ENCODE measurements at places on chromosomes 6 and 20.
A peak's percentile ranks its signal among the peaks of the same experiment; 100 is the strongest.

DNA sequence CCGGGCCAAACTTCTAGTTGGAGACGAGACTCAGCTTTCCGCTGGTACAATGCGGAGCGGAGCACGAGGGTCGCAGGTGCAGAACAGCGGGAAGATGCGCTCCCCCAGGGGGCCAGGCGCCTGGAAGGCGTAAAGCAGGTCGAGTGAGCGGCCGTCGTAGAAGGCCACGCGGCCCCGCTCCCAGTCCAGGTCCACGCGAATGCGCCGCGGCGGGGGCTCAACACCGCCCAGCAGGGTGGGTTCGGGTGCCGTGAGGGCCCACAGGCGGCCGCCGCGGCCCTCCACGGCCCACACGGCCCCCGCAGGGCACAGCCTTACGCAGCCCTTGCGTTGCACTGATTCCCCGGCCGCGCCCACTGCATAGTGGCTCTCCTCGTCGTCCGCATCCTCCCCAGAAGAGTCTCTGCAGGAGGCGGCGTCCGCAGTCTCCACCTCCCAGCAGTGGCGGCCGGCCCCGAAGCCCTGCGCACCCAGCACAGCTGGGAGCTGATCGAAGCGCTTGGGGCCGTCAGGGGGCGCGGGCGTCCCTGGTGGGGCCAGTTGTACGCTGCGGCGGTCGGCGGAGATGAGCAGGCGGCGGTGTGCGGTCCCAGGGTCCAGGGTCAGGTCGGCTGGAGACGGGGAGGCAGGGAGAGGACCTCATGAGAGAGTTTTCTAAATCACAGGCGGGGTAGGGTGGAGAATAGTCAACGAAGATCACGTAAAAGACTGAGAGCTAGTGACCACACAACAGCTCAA, 4.3 kb downstream of the PPP1R11 start:
- peak; percentile 83 for DNase-seq

DNA sequence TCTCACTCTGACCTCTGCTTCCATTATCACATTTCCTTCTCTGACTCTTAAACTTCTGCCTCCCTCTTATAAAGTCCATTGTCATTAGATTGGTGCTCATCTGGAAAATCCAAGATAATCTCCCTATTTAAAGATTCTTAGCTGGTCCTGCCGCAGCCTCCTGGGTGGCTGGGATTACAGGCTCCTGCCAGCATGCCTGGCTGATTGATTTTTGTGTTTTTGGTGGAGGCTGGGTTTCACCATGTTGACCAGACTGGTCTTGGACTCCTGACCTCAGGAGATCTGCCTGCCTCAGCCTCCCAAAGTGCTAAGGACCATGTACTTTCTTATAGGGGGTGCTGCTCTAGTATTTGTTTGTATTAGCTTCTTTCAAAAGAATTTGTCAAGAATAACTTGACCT, 5.3 kb upstream of the RPF2 start:
- no peak for DNase-seq

GRCh38 chr20:2888224-2888955, 15.1 kb downstream of the PTPRA start:
- DNase-seq: no peak

GRCh38 chr6:101666256-101666655, 272.7 kb downstream of the GRIK2 start:
- DNase-seq: no peak

GRCh38 chr6:133312006-133312405, 70.8 kb downstream of the EYA4 start:
- no peak for DNase-seq

GRCh38 chr6:111573892-111574797, 31.5 kb downstream of the TRAF3IP2 start:
- DNase-seq: no peak

DNA sequence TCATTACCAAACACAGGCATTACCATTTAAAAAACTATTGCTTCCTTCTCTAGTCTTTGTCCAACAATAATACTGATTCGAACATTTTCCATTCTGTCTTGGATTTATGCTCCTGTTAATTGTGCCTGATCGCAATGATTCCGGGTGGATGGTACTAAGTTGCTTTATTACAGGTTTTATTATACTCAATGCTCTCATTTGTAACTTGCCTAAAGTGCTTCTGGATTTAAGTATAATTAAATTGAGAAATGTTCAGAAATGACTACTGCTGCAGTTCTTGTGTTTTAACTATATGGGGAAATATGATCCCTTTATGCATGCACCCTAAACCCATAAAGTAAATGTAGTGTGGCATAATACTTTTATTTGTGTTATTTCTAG, 7.2 kb downstream of the TFAP2A start:
- no peak for DNase-seq

DNA sequence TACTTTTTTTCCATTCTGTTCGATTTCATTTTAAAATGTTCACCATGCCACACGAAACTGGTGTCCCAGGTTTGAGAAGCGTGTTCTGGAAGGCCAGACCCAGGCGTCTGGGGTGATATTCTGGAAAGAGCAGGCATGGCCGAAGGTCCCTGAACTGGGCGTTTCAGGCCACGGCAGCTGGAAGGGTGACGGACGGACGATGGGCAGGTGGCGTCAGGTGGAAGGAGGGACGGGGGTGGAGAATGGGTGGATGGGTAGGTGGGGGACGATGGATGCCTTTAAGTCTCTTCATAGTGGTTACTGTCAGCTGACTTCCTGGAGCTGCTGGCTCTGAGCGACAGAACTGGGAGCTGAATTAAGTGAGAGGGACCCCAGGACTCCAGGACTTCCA, 44.6 kb downstream of the CDH4 start:
- DNase-seq: no peak

DNA sequence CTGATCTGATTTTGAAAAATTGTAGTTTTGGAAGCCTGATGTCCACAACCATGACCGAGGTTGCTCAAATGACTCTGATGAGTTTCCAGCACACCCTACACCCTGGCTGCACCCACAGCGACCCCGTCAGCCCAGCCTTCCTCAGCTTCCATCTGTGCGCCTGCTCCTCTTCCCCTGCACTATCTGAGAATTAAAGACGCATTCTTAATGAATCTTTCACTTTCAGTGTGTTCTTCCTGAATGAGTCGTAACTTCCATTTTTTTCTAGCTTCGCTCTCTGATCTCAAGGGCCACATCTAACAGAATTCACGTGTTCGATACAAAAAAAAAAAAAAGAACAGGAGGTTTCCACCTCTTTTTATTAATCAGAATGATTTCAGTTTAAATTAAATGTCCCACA, 21.3 kb upstream of the RREB1 start:
- DNase-seq: no peak

GRCh38 chr6:71040841-71041240, 84.0 kb upstream of the B3GAT2 start:
- no peak for DNase-seq

- no peak for DNase-seq
These were observed 160.2 kb downstream of the PHF3 start for GRCh38 chr6:63795826-63796225.

- DNase-seq: no peak
These were observed 384.5 kb downstream of the SMOC2 start for GRCh38 chr6:168825226-168826077.

GRCh38 chr20:9617940-9618339, 103.5 kb downstream of the LAMP5 start:
- peak; percentile 61 for DNase-seq

- no peak for DNase-seq
These were observed 36.4 kb upstream of the STXBP5 start for GRCh38 chr6:147167576-147168461.

- peak; percentile 48 for DNase-seq
These were observed 215.5 kb upstream of the SNX9 start for GRCh38 chr6:157607317-157608109.

DNA sequence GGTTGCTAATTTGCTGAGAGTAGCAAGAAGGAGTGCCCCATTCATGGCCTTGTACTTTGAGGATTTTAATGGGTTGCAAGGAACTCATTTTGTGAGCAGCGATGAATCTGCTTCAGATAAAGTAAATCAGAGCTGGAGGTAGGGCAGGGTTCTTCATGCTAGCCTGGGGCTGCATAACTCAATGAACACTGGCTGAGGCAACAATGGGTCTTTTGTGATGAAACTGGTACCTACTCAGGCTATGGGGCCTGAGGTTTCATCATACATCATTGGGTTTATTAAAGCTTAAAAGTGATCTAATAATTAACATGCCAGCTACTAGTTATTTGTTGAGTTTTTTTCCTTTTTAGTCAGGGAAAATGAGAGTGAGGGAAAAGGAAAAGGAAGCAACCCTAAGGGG, 106.9 kb downstream of the FAM50B start:
- DNase-seq: no peak

DNA sequence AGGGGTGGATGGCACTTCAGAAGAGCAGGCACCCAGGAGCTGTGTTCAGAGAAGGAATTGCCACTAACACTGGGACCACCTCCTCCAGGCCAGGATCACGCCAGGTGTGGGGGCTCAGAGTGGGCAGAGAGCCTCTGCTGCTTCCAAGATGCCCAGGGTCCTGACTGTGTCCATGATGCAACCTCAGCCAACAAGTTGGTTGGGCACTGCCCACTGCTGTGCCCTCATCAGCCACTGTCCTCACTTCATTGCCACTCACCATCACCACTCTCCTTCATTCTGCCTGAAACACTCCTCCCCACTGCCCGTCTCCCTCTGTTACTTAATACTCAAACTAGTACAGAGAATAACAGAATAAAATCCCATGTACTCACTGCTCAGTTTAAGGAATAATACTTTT, 16.5 kb upstream of the TCF15 start:
- DNase-seq: no peak

GRCh38 chr20:37385176-37385575, 39.2 kb downstream of the SRC start:
- peak; percentile 42 for DNase-seq

GRCh38 chr6:30685157-30686008, 1.1 kb downstream of the PPP1R18 start:
- DNase-seq: no peak

DNA sequence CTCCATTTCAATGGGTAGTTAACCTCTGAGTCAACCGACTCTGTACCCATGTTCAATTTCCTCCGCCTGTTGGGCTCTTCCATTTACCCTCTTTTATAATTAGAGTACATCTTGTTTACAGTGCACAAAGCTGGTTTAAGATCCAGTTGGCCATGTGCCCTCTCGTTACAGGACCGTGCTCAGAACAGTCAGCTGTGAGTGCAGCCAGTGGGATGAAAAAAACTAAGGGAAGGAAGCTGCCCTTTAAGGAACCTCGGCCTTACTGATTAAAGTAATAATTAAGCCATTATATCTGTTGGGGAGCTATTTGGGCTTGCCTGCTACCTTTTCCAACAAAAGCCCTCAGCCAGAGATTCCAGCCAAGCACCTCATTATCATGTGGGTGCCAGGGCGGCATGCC, 68.8 kb downstream of the TMEM170B start:
- DNase-seq: no peak

- DNase-seq: no peak
These were observed 44.2 kb upstream of the TAB2 start for GRCh38 chr6:149273318-149273717.

GRCh38 chr6:53382421-53382820, 33.7 kb upstream of the ELOVL5 start:
- no peak for DNase-seq

GRCh38 chr20:44123874-44124535, 63.0 kb downstream of the JPH2 start:
- no peak for DNase-seq

- DNase-seq: peak; percentile 84
These were observed 23.2 kb downstream of the RBCK1 start for GRCh38 chr20:431012-431904.

- DNase-seq: no peak
These were observed 126.5 kb downstream of the SLC24A3 start for GRCh38 chr20:19338960-19339359.

DNA sequence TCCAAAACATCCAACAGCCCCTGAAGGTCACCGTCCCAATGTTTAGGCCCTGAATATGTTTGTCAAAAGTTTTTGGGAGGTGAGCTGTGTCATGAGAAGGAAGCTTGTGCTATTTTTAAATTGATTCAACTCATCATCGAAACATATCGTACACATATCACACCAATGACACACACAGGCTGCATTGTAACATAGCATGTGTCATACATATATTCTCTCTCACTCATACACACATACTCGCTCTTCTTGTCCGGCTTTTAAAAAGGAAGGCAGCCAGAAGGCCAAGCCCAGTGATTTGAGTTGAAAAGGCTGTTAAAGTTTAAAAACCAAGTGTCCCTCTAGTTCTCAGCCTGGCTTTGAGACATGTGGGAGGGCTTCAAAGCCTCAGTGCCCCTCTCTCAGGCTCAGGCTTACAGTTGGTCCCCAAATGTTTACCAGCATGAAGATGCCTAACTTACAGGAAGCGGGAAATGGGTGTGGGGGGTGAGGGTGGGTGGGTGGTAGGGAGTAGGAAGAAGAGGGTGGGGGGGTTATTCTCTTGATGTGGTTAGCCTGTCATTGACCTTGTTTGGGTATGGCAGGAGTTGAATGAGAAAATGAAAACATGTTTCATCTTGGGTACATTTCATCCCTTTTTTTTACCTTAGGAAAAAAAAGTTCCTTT, 3.3 kb upstream of the PRDM1 start:
- DNase-seq: no peak

DNA sequence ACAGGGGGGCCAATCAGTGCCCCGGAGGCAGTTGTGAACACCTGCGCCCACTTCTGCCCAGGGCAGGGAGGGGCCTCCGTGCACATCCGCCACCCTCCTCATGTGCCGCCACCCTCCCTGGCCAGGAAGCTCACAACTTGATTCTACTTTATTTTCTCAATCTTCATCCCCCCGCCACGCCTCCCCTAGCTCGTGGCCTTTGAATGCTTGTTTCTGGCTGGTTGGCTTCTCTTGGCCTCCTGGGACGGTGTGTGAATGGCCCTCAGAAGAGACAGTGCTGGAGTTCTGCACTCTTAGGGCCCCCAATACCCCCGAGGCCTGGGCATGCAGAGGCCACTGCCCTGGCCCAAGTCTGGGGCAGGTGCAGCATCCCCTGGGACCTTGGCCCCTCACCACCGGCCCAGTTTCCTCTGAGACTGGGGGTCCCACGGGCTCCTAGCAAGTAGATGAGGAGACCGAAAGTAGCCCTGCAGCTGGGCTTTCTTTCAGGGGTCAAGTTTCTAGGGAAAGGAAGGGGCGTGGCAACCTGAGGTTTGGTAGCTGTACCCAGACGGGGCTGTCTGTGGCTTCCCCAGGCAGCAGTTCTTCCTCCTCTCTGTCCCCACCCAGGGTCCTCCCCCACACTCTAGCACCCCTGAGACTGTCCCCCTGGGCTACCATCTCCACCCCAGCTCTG, 1.3 kb downstream of the RGS19 start:
- no peak for DNase-seq

DNA sequence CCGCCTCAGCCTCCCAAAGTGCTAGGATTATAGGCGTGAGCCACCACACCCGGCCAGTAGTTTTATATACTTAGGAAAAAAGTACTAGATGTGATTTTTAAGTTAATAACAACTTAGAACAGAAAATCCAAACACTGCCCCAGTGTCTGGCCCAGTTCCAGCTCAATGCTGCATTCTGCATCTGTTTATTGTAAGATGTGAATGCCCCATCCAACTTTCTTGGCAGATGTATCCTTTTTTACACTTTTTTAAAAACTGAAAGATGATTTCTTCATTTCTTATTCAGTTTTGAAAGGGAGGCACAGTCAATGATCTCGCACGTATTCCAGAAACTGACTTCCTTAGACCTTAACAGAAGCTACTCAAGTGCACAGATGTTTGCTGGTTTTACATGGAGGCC, 85.6 kb upstream of the SRSF6 start:
- no peak for DNase-seq

- no peak for DNase-seq
These were observed 17.3 kb downstream of the LAMA4 start for GRCh38 chr6:112237066-112237465.

GRCh38 chr20:19817017-19817416, 59.0 kb downstream of the RIN2 start:
- no peak for DNase-seq

GRCh38 chr6:132537977-132538376, at the start of gene TAAR9:
TSS of gene TAAR9 (plus strand) at chr6:132538277. CDS start at chr6:132538290, 13 bp downstream.
- no peak for DNase-seq

- no peak for DNase-seq
These were observed 17.3 kb downstream of the STX7 start for GRCh38 chr6:132495604-132496079.

All from islet precursor cell (in vitro differentiated cells).